ENCODE measurements at places on chromosomes 4 and X.

DNA sequence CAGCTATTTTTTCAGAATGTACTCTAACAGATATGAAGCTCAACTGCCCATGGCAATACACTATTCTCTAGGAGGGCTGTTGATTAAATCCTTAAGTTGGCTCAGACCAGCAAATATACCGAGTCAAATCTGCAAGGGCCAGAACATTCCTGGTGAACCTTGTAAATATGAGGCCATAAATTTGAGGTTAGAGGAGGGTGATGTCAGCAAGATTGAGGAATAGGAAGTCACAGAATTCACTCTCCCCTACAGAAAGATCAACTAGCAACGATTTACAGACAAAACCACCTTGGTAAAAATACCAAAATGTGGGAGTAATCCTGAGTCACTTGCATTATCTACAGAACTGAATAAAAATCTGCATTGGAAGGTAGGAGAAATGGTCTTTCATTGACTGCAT lies 399.3 kb downstream of the GPM6A start:
- DNase-seq = peak; percentile 81

- peak; percentile 10 for DNase-seq
These were observed 158.3 kb downstream of the CPE start for GRCh38 chr4:165537028-165537648.

- DNase-seq = no peak
These were observed 132.3 kb downstream of the CBR4 start for GRCh38 chr4:168877511-168878491.

GRCh38 chr4:68249434-68249833 lies 3.9 kb upstream of the TMPRSS11B start:
- DNase-seq = no peak

DNA sequence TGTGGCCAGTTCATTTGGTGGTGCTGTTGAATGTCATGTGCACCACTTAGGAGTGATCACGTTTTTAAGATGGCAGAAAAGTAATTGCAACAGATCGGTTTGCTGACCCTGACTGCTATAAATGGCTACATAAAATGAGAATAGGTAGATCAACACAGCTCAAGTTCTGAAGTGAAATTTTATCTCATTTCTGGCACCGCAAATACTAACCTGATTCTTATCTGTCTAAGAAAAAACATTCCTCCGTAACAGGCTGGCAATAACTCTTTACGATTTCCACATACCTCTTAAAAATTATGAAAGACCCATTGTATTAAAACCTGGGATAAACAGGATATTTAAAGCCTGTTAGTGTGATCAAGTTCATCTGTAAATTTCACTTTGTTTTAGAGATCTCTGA lies 387.5 kb downstream of the PDGFC start:
- no peak for DNase-seq

DNA sequence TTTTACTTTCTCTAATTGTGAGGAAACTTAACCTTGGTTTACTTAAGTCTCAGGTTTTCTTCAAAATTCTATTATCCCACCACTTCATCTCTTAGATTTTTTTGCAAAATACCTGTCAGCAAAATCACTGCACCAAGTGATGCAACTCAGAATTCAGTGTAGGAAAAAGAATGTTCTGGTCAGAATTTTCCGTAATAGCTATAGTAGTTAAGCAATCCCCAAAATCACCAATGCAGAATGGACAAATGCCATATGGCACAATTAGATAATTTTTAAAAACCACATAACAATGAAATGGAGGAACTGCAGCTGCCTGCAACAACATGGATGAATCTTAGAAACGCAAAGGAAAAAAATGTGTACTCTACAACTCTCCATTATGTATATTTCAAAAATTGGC lies 373.1 kb downstream of the NAF1 start:
- DNase-seq = no peak

DNA sequence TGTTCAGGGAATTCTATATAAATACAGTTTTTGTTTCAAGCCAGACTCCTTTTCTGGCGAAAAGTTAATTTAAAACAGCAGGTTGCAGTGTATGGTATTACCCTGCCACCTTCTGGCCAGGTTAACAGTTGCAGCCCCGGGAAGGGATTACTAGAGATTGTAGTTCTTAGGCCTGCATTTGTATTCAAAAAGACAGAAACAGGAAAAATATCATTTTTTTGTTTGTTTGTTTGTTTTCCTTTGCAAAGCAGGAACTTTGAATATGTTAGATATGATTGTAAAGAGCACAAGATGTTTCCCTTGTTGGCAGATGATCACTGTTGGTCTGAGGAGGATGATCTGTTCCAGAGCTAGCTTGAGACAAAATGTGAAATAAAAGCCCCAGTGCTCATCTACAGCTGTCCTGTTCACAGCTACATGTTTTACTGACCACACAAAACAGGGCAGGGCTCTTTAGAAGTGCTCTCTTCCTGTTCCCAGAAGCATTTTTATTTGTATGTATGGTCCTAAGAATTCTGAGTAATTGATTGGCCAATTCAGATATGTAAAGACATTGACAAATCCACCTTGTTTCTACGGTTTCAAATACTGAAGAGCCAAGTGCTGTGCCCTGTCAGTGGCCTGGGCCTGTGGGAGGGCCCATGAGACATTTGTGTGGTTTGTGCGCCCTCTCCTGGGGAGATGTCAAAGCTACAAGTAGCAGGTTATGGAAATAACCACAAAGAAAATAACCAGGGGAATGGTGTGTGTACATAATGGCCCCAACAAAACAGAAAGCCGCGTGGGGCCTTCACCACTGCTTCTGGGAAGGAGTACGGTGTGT lies 57.9 kb downstream of the CLDN22 start:
- DNase-seq = peak; percentile 60
